Gastroesophageal sphincter (tissue), 4 donors: ENCODE measurements at places on chromosomes 4 and X.

DNA sequence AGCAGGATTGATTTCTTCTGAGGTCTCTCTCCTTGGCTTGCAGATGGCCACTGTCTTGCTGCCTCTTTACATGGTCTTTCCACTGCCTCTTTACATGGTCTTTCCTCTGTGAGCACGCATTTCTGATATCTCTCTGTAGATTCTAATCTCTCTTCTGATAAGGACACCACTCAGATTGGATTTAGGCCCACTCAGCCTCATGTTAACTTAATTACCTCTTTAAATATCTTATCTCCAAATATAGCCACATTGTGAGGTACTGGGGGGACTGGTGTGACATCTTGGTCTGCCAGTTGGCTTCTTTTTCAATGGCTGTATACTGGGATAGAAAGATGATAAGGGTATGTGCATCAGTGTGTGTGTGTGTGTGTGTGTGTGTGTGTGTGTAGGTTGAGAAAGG, 153.7 kb downstream of the AWAT2 start:
- no peak for ATAC-seq

DNA sequence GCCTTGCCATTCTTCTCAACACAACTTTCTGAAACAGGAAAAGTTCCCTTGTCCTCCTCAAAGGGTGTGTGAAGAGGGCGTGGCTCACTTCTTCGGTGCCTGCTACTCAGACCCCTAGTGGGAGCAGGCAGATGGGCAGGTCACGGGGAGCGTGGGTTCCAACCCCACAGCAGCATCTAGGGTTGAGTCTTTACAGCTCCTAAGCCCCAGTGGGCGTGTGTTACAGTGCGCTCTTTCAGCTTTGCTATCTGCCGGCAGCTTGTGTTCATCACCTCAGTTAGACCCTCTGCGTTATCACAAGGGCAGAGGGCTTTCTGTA, 57.5 kb upstream of the KLF3 start:
- no peak for ATAC-seq

DNA sequence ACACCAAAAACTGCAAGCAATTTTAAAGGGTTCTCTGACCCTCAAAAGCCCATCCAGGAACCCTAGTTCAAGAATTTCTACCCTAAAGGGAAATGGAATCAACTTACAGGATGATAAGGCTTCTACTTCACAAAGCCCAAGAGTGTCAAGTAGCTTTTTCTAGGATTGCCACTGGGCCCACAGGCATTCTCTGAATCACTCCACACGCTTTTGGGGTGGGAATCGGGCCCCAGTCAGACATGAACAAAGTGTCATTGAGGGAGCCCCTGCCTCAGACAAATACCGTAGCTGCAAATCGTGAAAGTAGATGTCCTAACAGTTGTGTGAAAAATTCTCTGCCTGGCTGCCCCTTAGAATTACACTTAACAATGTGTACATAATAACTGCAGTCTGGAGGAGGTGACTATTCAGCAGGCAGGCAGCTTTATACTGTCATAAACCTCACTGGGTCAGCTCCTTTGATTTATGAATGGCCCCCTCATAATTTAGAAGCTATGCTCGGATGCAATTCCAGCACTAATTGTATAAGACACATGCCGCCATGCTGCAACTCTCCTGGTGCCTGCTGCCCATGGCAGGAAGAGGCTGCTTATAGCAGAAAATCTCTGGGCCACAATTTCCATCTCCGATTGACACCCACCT, 36.7 kb downstream of the CHRDL1 start:
- no peak for ATAC-seq

DNA sequence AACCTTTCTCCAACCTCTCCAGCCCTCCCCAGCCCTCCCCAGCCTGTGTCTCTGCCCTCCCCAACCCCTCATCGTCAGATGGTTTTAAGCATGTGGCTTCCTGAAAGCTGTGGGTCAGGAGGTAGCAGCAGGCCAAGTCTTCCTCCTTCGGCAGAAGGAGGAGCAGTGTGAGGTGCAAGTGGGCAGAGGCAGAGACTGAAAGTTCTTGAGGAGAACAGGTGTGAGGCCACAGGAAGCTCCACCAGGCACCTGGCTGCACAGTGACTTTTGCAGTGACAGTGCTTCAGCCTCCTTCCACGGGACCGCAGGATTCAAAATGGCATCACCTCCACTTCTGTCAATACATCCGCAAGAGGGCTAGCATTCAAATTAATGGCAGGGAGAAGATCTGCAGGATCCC, 203.9 kb upstream of the LEF1 start:
- no peak for ATAC-seq

- no peak for ATAC-seq
Observed at GRCh38 chr4:23456864-23457263, 433.0 kb downstream of the PPARGC1A start.

DNA sequence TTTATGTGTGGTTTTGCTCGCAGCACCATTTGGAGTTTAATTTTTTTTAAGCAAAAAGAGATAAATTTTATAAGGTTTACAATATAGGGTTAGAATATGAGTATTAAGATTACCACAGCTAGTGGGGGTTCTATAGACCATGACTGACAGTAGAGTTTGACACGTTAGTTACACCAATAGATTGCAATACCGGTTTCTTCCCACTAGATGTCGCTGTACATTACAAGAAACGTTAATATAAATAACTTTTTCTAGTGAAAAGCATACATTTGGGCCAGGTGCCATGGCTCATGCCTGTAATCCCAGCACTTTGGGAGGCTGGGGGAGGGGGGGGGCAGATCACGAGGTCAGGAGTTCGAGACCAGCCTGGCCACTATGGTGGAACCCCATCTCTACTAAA, 433.6 kb downstream of the MAGEB5 start:
- no peak for ATAC-seq

- ATAC-seq = no peak
Observed at GRCh38 chr4:110850461-110851442, 227.9 kb upstream of the PITX2 start.

GRCh38 chr4:168880072-168880675, 129.9 kb downstream of the CBR4 start:
- no peak for ATAC-seq

DNA sequence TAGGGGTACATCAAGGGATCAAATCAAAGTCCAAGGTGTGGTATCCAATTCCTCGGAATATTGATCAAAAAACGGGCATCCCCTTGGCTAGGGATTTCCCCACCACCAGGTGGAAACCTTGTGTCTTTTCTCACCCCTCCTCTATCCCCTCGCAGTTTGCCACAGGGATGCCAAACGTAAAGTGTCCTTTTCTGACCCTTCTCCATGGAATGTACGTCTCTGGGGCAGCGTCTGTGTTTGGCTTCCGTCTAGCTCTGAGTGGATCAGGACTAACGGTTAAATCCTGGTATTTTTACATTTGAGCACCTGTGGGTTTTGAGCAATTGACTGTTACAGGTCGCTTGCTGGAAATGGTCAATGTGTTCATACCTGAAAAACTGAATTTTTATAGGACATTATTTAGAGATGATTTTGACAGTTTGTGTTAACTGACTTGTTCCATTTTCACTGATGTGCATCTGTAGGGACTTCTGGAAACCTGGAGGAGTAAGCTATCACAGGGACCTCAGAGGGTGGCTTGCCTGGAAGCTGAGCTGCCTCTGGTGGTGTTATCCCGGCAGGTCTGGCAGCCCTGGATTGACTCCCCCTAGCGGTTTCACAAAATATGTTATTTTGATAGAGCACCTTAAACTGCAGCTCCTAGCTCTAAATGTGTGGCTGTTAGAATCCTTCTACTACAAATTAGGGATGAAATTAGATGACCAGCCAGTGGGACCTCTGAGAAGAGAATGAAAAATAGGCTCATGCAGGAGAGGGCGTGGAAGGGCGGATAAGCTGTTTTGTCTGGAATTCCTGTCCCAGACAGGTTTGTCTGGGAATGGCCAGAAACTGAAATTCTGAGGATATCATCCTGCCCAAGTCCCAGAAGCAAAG, 8.8 kb upstream of the MGST2 start:
- peak; percentile 80 for ATAC-seq

GRCh38 chr4:137664416-137664815, 132.1 kb upstream of the PCDH18 start:
- ATAC-seq = no peak

- no peak for ATAC-seq
Observed at GRCh38 chr4:146957237-146957636, 11.6 kb upstream of the TTC29 start.

DNA sequence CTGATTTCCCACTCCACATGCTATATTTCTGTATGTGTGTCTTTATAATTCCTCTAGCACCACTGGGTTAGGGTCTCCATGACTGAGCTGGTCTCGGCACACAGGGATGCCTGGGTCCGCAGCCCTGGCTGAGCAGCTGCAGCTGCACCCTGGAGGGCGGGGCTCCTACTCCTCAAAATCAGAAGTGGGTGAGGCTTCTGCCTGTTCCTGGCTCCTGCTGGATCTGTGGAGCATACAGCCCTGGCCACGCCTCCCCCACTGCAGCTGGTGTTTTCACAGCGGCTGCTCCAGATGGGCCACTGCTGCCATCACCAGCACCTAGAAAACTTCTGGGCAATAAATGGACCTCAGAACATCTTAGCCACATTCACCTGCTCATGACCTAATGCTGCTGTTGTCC, 30.9 kb downstream of the SPCS3 start:
- ATAC-seq = no peak

DNA sequence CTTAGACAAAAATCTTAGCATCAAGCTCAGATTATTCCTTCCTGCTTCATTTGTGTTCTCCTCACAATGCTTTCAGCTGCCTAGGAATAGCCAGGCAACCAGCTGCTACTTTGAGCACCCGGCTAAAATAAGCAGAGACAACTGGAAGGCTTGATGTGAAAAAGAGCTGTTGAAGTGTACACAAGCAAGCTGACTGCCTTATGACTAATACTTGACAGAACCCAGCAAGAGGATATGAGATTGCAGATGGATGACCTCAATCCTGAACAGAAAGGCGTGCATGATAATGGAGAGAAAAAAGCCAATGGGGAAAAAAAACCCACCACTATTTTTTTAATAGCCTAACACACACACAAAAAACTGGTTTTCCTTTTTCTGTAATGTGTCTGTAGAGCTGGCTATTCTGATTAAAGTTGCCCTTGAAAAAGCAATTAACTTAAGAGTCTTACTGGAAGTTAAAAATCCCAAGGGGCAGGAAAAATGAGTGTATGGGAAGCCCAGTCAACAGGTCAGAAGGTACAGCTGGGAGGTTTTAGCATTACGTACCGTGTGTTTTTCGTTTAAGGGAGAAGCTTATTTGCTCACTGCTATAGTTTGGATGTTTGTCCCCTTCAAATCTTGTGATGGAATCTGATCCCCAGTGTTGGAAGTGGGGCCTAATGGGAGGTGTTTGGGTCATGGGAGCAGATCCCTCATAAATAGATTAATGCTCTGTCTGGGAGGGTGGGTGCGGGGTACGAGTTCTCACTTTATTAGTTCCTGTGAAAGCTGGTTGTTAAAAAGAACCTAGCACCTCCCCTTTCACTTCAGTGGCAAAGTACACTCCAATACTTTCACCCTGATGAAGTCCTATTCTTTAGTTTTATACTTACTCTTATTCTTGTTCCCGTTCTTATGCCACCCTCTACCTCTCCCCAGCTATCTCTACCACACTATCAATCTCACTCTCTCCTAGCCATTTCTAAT, 37.1 kb upstream of the HERC6 start:
- peak; percentile 93 for ATAC-seq

GRCh38 chrX:65720381-65720964, 53.0 kb downstream of the MSN start:
- ATAC-seq = peak; percentile 60

GRCh38 chr4:177033135-177033534, 240.4 kb upstream of the VEGFC start:
- no peak for ATAC-seq

DNA sequence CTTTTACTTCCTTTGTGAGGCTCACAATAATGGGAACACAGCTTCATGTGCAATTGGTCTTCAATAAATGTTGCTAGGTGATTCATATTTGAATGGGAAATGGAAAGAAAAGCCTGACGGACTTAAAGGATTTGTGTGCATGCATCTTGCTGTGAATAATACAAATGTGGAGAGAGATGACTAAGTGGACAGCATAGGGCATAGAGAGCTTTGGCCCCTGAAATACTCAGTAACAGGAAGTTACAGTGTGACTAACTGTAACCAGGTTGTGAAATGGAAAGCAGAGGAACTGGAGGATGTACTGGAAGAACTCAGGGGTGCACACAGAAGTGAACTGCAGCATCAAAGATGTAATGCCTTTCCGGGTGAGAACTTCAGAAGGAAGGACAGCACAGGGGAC, 206.7 kb downstream of the MGST2 start:
- ATAC-seq = no peak

DNA sequence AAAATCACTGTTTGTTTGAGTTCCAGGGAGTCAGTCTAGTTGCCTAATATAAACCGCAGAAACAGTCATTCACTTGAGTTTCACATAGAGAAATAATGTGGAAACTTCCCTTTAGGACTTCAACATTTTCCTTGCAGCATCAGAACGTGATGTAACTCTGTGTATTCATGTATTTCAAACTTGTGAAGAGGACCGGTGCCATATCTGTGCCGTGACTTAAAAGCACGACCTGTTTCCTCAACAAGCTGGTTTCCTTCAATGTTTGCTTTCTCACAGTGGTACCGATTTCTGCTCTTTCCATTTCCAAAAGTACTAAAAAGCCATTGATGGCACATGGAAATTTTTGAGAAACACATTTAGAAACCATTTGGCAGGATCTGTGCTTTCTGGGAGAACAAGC, 166.6 kb upstream of the RAPGEF2 start:
- ATAC-seq = peak; percentile 76

- ATAC-seq = no peak
Observed at GRCh38 chrX:106963111-106963510, 36.9 kb downstream of the MORC4 start.

DNA sequence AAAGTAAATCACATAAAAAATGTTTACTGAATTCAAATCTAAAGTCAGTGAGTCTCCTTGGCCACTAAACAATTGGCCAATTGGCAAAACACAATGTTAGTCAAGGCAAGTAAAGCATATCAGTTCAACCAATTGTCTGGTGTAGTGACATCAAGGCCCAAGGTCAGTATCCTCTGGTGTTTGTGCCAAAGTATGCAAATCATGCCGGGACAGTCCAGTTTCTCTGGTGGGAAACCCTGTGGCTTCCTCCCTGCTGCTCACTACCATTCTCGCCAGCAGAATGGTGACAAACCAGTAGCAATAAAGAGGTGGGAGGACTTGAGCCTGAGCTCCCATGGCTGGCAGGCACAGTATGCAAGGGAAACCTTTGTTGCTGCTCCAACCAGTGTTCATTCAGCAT, 314.9 kb upstream of the FGF13 start:
- ATAC-seq = no peak

- ATAC-seq = no peak
Observed at GRCh38 chr4:23023121-23023520, 330.4 kb downstream of the GBA3 start.

DNA sequence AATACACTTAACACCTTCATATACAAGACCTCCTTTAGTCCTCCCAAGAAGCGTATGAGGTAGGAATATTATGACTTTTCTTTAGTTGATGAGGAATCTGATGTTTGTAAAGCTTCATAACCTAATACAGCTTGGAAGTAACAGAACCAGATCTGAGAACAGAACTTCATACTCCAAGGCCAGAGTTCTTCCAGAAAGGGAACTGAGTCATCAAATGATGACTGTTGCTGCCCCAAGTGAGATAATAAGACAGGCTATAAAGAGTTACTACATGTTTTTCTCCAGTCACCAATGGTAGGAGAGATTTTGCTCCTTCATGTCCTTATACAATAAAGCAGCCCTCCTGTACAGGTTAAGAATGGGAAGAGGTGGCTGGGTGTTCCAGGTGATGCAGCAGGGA, 74.3 kb upstream of the ANXA3 start:
- ATAC-seq = no peak

GRCh38 chrX:104118765-104119164, 6.4 kb downstream of the ZCCHC18 start:
- ATAC-seq = no peak

GRCh38 chr4:11469650-11470437, 41.1 kb upstream of the HS3ST1 start:
- ATAC-seq = no peak
